ENCODE measurements at places on chromosomes 7 and 10.

- no peak for DNase-seq
Measured at GRCh38 chr10:13095094-13095493, 4.9 kb upstream of the OPTN start.

GRCh38 chr7:155069992-155070751, at the start of gene HTR5A:
Gene HTR5A (plus strand): TSS chr7:155070324. CDS start chr7:155070900, 576 bp downstream.
- DNase-seq: peak; percentile 38

DNA sequence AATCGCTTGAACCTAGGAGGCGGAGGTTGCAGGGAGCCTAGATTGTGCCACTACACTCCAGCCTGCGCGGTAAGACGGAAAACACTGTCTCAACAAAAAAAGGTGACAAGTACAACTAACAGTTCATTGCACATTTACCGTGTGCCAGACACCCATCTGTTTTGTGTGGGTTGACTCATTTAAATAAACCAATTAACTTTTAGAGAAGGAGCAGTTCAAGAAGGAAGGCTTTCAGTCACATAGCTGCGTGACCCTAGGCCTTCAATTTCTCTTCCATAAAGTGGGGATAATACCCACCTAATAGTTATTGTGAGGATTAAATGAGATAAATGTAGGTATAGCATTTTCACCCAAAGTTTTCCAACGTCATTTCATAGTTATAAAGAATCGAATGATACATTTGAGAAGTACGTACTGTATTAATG, 52.3 kb upstream of the KDM7A start:
- DNase-seq: no peak

DNA sequence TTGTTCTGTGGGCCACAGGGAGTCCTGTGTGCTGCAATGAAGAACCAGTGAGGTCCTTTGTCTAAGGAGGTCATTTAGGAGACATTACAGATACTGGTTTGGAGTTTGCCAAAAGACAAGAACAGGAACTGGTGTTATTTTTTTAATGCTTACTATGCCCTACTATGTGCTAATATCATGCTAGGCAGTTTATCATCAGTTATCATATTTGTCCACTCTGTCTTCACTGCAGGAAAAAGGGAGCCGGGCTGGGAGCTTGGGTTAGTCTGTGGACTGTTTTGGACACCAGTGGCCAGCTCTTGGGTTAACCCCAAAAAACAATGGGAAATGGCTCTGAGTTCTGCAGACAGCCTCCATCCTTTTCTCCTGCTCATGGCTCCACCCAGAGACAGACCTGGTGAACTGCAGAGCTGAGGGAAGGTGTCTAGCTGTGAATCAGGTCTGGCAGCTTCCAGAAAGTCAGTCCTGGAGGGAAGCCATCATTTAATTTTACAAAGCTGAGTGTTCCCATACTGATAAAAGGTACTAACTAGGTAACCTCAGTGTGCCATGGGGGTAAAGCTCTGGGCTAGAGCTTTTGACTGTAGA, 101.2 kb upstream of the ZNF746 start:
- no peak for DNase-seq

DNA sequence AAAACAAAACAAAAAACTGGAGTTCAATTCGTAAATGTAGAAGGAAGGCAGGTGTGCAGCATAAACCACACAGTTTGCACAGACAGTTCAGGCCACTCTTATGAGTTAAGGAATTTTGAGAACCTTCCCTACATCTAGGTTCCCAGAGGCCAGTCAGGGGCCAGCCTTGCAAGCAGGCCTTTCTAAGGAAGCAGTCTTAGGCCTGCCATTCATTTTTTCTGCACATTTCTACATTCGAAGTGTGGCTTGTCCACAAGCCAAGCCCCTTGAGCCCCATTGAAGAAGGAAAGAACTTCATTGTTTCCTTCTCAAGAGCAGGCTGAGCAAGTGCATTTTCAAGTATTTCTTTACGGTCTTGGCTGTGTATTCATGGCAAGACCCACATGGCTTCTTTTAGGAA, 11.4 kb upstream of the OSBPL3 start:
- no peak for DNase-seq

- no peak for DNase-seq
Measured at GRCh38 chr7:13708670-13709069, 280.8 kb downstream of the ETV1 start.

DNA sequence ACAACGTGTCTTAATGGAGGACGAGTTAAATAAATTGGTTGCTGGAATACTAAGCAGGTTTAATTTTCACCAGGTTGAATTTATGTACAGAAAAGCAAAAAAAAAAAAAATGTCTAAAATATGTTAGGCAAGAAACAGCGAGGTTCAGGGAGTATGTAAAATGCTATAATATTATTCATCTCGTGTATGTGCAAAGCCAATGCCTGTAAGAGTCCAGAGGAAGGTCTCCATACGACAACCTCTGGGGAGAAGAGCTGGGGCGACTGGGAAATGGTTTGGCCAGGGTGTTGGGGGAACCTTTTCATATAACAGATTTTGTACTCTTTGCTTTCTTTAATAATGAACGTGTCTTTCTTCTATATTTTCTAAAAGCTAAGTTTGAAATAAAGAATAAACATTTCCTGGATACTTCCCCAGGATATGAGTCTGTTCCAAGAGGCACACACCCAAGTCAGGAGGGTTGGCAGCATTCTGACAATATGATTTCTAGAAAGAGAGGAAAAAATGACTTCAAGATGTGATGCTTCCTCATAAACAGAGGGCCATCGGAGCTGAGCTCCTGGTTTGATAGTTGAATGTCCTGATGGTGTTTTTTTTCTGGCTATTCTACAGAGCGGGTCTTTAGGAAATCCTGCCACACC, 208.6 kb upstream of the MGMT start:
- no peak for DNase-seq

DNA sequence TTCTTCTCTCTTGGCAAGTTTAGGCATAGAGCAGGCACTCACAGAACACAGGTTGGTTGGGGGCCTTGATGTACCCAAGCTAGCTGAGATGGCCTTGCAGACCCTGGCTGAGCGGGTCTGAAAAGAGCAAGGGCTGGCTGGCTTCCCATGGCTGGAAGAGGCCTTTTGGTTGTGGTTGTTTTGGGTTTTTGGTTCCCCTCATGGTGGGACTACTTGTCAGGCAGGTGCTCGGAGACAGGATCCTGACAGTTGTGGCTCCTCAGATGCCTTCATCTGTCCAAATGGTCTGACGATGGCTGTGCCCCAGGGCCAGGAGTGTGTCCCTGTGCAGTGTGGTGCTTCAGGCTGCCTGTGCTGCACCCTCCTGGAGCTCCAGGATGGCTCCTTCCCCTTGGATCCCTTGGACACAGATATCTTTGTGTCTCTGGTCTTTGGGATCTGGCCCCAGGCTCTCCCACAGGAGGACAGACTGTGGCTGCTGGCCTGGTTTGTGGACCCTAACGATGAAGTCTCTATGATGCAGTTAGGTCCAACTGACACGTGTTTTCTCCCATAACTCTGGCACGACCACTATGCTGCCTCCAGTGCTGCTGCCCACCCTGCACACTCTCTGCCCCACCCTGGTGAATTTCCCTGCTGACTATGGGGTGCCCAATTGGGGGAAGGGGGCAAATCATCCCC, 321.5 kb upstream of the ZNF32 start:
- DNase-seq: no peak

DNA sequence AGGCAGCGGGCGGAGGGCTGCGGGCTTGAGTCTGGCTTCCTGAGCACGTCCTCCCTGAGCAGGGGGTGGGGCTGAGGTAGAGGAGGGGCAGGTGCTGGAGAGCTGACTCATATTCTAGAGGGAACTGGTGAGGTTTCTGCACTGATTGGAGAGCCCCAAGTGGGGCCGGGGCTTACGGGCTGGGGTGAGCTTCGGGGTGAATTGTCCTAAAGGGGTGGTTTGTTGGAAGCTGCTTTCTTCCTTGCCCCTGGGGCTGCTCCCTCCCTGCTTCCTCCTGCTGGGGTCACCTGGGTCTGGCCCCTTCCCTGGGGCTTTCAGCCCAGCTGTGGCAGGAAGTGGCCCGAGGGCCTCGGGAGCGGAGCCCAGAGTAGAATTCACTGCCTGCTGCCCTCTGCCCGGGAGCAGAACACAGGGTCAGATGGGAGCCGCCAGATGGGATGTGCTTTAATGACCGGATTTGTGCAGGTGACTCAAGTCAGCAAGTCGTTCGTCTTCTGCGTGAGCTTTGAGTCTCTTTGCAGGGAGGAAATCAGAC, 48.6 kb downstream of the FAM20C start:
- DNase-seq: no peak

DNA sequence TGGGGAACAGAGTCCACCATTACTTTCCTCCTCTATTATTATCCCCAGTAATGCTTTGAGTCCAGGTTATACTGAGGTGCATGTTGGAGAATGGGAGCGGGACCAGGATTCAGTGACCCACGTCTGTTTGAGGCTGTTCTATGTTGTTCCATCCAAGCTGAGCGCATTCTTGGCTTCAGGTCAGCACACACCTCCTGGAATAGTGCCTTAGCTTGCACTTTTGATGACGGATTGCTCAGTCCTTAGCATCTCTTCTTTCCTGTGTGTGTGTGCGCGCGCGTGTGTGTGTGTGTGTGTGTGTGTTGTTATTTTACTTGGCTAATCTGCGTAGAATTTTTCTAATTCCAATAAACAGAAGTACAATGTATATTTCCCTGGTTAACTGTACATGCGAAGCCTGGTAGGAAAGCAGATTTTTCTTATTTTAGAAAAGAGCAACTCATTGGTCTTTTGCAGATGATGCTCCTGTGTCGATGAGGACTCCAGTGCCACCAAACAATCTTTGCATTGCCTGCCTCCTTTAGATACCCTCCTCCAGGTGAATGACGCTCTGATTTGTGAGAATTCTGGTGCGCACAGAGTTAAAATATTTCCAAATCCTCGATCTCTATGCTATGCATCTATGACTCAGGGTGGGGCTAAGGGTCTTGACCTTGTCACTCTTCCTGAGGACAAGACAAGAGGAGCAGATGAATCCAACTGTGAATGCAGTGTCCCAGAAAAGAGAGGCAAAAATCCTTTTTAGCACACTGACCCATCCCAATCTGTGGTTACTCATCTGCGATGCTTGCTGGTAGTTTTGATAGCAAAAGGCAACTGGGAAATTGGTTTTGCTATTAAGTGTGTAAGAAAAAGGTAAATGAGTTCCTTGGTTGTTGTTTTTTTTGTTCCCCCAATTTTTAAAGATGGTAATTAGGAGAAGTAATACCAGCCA, 13.3 kb upstream of the CELF2 start:
- DNase-seq: no peak
